G401 (cell line): ENCODE measurements at places on chromosomes 11 and 22. TPM values are rescaled to one million over a fixed set of nuclear protein-coding genes. Genes with fewer than 3 reads are reported as not detected.

- no peak for DNase-seq
Observed at GRCh38 chr11:34891611-34892010, 24.6 kb downstream of the APIP start.

Gene LIPT2
- total RNA-seq = 9.4 and 26.9 TPM in 2 replicates

- DNase-seq = no peak
Observed at GRCh38 chr11:240315-240714, 3.5 kb downstream of the PSMD13 start.

Gene CRYBB3
- not detected in 2 replicates for total RNA-seq

DNA sequence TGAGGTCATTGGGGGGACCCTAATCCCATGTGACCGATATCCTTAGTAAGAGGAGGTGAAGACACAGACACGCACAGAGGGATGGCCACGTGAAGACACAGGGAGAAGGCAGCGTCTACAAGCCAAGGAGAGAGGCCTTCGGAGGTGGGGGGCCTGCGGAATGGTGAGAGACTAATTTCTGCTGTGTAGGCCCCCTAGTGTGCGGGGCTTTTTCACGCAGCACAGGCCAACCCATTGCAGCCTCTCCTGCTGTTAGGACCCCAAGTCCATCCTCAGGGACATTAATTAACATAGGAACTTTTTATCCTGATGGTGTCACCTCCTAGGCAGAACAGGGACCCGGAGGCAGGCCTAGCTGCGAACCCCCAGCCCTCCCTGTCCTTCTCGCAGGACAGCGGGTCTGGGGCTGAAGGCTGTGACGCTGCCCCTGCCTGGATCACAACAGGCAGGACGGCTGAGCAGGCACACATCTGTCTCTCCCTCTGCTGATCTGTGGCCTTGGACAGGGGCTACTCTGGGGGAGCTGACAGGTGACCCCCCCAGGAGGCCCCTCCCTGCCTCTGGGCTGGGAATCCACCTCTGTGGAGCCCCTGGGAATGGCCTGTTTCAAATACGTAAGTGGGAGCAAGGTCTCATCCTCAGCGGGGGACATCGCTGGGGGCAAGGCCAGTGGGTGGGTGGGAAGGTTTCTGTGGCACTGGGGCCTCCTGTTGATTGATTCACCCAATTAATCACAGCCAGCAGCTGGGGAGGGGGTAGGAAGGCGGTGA lies 7.9 kb downstream of the ASCL2 start:
- no peak for DNase-seq

DNA sequence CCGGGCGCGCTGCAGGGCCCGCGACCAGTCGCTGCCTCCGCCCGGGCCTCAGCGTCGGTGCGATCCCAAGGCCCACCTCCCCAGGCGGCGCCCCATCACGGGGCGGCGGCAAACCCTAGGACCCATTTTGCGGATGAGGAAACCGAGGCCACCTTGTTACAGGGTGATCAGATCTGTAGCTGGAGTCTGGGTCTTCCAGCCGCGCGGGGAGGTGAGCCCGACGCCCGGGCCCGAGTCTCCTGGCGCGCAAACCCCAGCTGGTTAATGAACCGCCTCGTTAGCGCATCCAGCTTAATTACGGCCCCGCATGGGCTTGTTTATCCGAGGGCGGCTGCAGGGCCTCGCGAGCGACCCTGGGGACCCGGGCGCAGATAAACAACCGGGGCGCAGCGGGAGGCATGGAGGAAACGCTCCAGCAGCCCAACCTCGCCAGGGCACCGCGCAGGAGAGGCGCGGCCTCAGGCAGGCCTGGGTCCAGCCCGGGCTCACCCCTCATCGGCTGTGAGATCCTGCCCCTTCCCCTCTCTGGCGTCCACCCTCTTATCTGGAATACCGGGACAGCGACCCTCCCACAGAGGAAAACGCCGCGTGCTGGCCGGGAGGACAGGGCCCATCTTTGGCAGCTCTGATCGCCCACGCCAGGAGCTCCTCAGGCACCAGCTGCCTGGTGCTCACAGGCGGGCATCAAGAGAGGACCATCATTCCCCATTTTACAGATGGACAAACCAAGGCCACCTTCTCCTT lies 14.7 kb downstream of the OTUB1 start:
- no peak for DNase-seq

Gene MTA2
- 190 and 224 TPM in 2 replicates for total RNA-seq

Gene NRXN2
- total RNA-seq = 16.7 and 24.1 TPM in 2 replicates

Gene MUC2
- total RNA-seq = not detected in 2 replicates

Gene OR52N4
- not detected in 2 replicates for total RNA-seq

Gene LINC01488
- not detected in 2 replicates for total RNA-seq

Gene KIF18A
- 34.5 and 41.8 TPM in 2 replicates for total RNA-seq
